ENCODE measurements at places on chromosomes 5 and 9. TPM values are rescaled to one million over a fixed set of nuclear protein-coding genes. Genes with fewer than 3 reads are reported as not detected.

Gene NIPBL
- total RNA-seq, result 22.8 TPM

DNA sequence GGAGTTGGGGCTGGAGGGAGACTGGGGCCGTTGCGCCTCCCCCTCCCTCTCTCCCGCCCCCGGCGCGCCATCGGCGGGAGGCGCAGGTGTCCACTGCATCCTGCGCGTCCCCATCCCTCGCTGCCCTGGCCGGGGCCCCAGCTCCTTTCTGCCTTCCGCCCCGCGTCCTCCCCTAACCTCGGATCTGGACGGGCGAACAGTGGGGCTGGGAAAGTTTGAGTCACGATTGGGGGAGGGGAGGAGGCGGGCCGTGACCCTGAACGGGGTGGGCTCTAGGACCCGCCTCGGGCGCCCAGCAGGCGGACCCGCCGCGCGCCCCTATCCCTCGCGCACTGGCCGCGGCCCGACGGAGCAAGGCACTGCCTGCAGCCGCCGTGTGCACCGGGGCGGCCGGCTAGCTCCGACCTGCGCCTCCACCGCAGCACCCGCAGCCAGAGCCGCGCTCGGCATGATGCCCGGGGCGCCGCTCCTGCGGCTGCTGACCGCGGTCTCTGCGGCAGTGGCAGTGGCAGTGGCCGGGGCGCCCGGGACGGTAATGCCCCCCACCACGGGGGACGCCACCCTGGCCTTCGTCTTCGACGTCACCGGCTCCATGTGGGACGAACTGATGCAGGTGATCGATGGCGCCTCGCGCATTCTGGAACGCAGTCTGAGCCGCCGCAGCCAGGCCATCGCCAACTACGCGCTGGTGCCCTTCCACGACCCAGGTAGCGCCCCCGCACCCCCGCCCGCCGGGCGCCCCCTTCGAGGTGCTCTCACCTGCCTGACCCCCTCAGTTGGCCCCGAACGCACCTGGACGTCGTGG is at the start of gene HMCN2:
HMCN2 (plus strand) TSS at position 330 of the 805 bp plus-strand sequence; CDS start at position 449, 119 bp downstream.
- DNase-seq, result peak; percentile 12

- DNase-seq, result no peak
These were observed 578.4 kb downstream of the SLCO4C1 start for GRCh38 chr5:101717721-101718120.

GRCh38 chr9:93669958-93670207 is 93.5 kb downstream of the PHF2 start:
- DNase-seq, result no peak

GRCh38 chr9:74336161-74336560 is 161.0 kb upstream of the RORB start:
- peak; percentile 1 for DNase-seq

Gene PCDHB16
- total RNA-seq, result not detected

GRCh38 chr5:1331861-1332405 is 13.0 kb downstream of the CLPTM1L start:
- DNase-seq, result no peak

GRCh38 chr9:5489630-5490490 is 20.5 kb upstream of the PDCD1LG2 start:
- DNase-seq, result no peak

Gene ZNF658
- 4.1 TPM for total RNA-seq

- DNase-seq, result peak; percentile 34
These were observed 412.6 kb upstream of the PAPPA start for GRCh38 chr9:115740986-115741385.

Gene ZNF474
- not detected for total RNA-seq

- peak; percentile 50 for DNase-seq
These were observed 15.8 kb upstream of the GLIS3 start for GRCh38 chr9:4315582-4316215.

DNA sequence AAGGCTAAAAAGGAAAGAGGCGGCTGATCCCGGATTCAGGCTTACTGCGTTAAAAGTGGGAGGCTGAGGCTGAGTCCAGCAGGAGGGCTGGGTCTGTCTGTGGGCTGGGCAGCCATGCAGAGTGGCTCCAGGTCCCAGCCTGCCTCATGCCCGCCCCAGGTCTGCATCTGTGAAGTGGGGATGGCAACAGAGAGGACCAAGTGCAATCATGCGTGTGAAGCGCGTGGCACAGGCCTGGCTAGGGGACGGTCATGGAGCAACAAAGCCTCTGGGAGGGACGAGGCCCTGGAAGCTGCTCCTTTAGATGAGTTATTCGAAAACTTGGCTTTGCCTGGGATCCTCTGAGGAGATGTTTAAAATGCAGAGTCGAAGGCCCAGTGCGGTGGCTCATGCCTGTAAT is 30.4 kb upstream of the BARHL1 start:
- no peak for DNase-seq

DNA sequence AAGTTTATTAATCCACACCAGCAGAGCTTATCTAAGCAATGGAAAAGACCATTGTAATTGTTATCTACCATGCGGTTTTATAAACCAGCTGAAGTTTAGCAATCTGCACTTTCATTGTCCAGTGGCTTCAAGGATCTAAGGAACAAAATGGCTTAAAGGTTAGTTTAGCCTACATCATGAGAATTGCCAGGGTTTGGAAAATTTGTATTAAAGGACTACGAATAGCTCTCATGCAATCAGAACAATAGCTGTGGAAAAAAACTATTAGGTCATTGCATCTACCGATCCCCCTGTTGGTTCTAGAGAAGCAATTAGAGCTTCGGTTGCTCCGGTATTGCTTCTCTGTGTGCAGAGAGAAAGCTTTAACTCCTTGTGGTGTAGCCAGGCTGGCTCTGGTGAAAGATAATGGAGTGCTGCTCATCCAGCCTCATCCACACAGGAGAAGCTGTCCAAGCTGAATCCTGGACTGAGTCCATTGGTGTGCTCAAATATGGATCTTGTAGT is 86.3 kb upstream of the SLC12A2 start:
- no peak for DNase-seq

- DNase-seq, result no peak
These were observed 248.5 kb downstream of the AP3B1 start for GRCh38 chr5:78046006-78046405.

- no peak for DNase-seq
These were observed 259.0 kb downstream of the GADD45G start for GRCh38 chr9:89863837-89864236.

GRCh38 chr9:133610845-133611244 is 1.7 kb upstream of the FAM163B start:
- no peak for DNase-seq

DNA sequence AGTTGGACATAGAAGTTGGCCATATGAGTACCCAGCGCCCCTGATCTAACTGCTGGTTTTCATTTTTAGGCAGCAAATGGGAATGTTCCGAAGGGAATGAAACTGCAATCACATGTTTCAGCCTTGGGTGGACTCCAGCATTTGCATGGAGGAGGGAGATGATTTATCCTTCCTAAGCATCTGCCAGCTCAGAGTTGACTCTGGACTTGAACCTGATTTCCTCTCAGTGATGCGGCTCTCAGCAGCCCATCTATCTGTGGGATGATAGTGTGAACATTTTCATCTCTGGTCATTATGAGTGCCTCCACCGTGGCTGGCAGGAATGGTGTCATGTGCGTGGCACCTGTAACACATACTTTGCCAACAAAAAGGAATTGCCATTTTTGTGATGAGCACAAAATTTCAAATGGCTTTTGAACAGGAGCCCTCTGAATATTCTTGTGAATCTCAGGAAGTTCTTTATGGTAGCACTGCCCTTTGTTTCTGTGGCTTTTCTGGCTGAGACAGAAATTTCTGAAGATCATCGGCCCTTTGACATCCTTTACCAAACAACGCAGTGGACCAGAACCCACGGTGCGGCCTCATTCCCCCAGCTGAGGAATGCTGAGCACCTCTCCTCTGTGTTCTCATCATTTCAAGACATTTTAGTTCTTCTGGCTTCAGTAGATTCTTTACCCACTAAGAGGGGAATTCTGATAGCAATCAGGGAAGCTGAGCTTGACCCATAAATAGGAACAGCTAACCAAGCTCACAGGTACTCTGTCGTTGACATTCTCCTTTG is 28.5 kb downstream of the FUBP3 start:
- DNase-seq, result no peak

Gene LRRC19
- total RNA-seq, result not detected

Gene REEP5
- 56.1 TPM for total RNA-seq

DNA sequence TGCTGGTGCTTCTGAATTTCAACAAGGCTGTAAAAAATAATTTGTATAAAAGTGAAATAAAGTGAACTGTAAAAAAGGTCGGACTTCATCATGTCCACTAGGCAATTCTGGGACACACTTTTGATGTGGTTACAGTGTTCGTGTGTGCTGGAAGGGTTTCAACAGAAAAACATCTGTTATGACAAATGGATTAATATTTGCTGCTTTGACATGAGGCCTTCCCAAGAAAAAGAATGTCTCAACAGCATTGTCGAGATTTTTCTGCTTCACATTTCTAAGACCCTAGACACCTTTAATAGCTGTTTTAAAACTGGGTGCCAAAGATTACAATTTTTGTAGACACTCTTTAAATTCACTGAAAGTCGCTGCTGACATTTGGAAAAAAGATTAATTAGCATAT is 216.6 kb downstream of the SLC12A2 start:
- no peak for DNase-seq

- peak; percentile 41 for DNase-seq
These were observed 63.1 kb downstream of the ADAMTS6 start for GRCh38 chr5:65418661-65419060.

Measured in foreskin keratinocyte (primary cell).